Stimulated activated CD8-positive, alpha-beta memory T cell treated with anti-CD3 and anti-CD28 coated beads, Interleukin-12 subunit alpha, Interleukin-12 subunit beta, amount 100 ng/mL, for 4 hours (primary cell): ENCODE measurements at places on chromosomes 13 and 19.

GRCh38 chr13:33485247-33485646, 199.7 kb upstream of the STARD13 start:
- no peak for DNase-seq

DNA sequence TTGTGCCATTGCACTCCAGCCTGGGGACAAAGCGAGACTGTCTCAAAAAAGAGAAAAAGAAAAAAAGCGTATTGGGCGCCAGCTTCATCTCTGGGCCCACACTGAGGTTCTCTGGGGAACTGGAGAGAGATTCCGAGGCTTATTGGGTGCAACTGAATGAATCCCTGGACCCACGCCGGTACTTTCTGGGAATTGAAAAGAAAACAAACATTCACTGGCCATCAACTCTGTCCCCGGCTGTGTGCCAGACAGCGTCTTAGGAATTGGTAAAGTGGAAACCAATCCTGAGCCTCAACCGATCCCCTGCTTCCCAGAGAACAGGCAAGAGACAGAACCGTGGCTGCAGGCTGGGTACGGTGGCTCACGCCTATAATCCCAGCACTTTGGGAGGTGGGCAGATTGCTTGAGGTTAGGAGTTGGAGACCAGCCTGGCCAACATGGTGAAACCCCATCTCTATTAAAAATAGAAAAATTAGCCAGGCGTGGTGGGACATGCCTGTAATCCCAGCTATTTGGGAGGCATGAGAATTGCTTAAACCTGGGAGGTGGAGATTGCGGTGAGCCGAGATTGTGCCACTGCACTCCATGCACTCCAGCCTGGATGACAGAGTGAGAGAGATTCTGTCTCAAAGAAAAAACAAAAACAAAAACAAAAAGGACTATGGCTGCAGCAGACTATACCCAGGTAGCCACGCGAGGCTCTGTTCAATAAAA, 8.6 kb downstream of the ANO8 start:
- no peak for DNase-seq

DNA sequence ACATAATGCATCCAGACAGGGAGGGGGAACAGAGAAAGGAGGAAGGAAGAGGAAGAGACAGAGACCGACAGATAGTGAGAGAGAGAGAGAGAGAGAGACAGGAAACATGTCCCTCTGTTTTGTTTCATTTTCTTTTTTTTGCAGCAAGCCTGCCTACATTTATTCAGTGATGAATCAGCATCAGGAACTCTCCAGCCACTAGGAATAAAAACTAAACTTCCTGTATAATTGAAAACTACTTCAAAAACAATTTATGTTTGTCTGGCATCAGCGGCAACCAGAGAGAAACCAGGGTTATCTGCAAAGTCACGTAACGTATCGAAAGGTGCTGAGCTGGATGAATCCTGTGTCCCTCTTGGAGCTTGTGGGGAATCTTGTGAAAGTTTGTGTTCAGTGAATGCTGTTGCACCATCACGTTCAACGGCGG, 148.6 kb upstream of the SOX21 start:
- no peak for DNase-seq

DNA sequence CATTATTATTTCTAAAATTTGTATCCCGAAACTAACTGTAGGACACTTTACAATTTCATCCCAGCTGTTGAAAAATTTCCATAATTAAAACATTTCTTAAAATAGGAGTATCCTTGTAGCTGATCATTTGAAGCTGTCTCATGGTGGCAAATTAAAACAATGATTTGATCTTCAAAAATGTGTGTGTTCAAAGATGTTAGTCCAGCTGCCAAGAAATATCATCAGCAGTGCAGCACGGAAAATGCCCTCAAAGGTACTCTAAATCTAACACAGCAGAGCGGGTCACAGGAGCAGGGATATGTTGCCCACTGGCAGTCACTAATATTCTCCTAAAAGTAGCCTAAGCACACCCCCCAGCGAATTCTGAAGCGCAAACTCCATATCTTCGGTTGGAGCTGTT, 31.0 kb downstream of the KLF12 start:
- DNase-seq, result no peak
